CD8-positive, alpha-beta memory T cell (primary cell): ENCODE measurements at places on chromosomes 6 and 20. TPM values are rescaled to one million over a fixed set of nuclear protein-coding genes. Genes with fewer than 3 reads are reported as not detected.

- DNase-seq: no peak
- no peak overlapping the region for H3K4me3 ChIP-seq
- no peaks in the 10 kb centered on the region for H3K36me3 ChIP-seq
- H3K27me3 ChIP-seq: no peaks in the 10 kb centered on the region
These were observed 14.5 kb downstream of the BTBD9 start for GRCh38 chr6:38625217-38625616.

Gene RCAN2
- 0.49 TPM for total RNA-seq

Gene TNFRSF6B
- total RNA-seq: not detected

Gene LRRC73
- 0.13 TPM for total RNA-seq

GRCh38 chr6:170224694-170225660, 65.9 kb downstream of the DLL1 start:
- peaks cover 4% of the 10 kb centered on the region for H3K4me1 ChIP-seq
- H3K4me3 ChIP-seq: no peak overlapping the region
- H3K27ac ChIP-seq: no peak overlapping the region
- no peaks in the 10 kb centered on the region for H3K27me3 ChIP-seq
- DNase-seq: no peak
